Activated CD4-positive, CD25-positive, alpha-beta regulatory T cell treated with anti-CD3 and anti-CD28 coated beads, Interleukin-2, amount 50 U/mL, for 16 hours (primary cell): ENCODE measurements at places on chromosomes 2 and 18.

DNA sequence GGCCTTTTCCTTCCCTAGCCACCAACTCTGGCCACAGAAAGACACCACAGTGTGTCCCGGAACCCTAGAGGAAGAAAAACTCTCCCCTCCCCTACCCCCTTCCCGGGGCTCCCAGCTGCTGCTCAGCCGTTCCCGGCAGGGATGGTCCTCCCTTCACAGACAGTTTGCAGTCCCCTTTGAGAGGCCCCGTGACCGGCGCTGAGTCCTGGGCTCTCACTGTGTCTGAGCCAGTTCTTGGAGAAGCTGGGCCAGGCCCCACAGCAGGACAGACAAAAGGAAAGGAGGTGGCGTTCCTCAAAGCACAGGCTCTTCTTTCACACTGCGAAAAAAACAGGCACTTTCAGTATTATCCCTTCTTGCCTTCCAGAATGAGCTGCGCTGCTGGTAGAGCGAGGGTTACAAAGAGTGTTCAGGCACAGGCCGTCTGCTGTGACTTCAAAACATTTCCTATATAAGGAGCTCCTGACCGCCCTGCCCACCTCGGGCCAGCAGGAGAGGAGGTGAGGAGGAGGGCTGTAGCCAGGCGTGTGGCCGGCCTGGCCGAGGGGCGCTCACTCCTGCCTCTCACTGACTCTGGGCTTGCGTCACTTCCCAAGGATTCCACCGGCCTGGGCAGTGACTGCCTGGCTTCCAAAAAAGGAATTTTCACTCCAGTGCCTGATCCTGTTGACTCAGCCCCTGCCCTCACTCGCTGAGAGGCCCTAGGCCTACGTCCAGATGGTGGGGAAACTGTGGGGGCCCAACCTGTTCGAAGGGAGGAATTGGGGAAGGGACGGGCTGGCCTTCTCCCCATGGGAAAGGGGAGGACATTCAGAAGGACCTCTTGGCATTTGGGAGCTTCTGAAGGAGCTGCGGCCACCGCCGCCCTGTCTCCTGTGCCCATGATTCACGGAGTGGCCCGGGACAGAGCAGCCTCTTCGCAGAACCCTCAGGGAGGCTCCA lies 24.9 kb downstream of the CIDEA start:
- no peak for DNase-seq

DNA sequence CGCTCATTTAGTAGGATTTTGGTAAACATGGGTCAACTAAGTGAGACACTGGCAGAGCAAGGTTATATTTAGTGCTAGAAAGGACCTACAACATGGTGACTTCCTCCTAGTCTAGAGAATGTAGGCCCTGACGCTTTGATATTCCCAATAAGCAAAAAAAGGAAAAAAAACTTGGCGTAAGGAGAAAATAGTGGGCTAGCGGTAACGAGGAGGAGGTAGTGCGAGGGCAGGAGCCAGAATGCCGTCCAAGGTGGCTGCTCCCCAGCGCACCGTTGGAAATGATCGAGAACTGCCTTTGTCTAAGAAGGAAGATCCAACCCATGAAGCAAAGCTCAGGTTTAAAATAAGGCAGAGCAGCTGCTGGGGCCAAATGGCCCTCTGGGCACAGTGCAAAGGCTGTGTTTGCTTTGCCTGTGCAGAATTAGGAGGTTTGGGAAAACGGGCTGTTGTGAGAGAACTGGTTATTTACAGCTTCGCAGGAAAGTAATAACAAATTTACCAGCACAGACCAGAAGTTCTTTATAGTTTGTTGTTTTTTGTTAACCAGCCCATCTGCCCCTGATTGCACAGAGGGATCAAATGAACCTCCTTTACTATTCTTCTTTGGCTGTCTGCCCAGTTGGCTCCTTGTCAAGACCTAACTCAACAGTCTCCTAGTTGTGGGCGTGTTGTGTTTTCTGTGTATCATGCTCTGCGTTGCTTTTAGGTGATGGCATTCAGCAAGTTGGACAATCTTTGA lies 86.6 kb downstream of the ITGB1BP1 start:
- DNase-seq: no peak

- DNase-seq: no peak
Measured at GRCh38 chr2:101382442-101382841, 4.9 kb downstream of the CREG2 start.

- DNase-seq: no peak
Measured at GRCh38 chr2:98334439-98335078, 11.7 kb upstream of the CNGA3 start.

- DNase-seq: no peak
Measured at GRCh38 chr2:62817348-62817747, 111.8 kb downstream of the EHBP1 start.

- no peak for DNase-seq
Measured at GRCh38 chr2:160156665-160157064, 43.4 kb downstream of the ITGB6 start.

DNA sequence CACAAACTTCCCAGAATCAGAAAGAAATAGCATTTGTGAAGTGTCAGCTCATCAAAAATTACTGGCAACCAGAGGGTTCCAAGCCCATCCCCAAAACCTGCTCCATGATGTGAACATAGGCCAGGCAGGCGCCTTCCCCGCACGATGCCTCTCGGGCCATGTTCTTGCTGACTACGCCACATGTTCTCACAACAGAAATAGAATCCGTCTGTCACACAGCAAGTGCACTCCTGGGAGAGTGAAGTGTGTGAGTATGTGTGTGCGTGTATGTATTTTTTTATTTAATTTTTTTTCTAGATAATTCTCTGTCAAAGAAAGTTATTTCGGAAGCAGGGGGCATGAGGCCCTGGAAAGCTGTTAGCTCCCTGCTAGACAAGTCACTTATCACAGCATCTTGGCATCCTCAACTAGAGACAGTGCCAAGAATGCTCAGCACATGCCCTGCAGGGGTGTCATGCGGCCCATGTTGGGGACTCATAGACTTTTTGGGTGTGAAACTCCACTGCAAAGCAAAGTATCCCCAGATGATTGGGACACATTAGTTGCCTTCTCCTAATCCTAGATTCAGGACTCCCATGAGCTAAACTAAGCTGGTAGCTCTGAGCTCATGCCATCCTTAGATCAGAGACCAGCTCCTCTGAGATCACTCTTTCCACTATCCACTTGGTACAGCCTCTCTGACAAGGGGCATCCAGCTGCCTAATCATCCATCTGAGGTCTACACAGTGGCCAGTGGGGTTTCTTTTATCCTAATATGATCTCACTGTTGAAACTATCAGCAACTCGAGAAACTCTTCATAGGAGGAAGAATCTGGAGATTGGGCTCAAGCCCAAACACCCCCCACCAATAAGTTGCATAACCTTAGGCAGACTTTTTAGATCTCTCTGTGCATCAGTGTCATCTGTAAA lies 53.2 kb upstream of the CYRIA start:
- no peak for DNase-seq

DNA sequence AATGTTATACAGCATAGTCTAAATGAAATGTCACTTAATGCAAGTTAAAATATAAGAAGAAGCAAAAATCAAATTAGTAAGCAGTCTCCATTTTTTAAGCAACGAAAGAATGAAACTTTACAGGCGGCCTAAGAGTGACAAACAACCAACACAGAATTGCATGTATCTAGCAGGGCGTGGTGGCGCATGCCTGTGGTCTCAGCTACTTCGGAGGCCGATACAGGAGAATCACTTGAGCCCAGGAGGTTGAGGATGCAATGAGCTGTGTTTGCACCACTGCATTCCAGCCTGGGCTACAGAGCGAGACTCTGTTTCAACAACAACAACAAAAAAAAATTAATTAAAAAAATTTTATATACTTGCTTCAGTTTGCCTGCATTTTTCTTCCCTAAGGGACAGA lies 16.6 kb downstream of the RBMS1 start:
- DNase-seq: no peak

- no peak for DNase-seq
Measured at GRCh38 chr18:74654638-74655037, 57.0 kb downstream of the ZNF407 start.

DNA sequence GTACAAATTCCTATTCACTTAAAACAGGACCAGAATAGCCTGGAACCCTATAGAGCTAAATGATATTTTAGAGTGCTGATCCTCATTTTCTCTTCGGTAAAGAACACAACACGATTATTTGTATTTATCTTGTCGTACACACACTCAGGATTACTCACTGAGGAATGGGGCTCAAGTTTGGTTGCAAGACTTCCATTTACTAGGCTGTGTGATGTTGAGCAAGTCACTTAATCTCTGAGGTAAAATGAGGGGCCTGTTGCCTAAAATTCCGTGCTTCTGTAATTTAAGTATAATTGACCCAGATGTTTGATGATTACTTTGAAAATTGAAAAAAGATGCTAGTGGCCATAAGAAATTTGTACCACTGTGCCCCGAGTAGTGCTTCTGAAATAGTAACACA lies 42.6 kb upstream of the MAP4K3 start:
- no peak for DNase-seq
